ENCODE measurements at places on chromosomes 2 and 18.
A peak's percentile ranks its signal among the peaks of the same experiment; 100 is the strongest.

- no peak for DNase-seq
Observed at GRCh38 chr2:61471905-61472805, 1.3 kb upstream of the USP34 start.

GRCh38 chr2:127270663-127271062 is 23.3 kb downstream of the ERCC3 start:
- DNase-seq: no peak

- DNase-seq: no peak
Observed at GRCh38 chr2:63399156-63399555, 189.1 kb downstream of the WDPCP start.

- no peak for DNase-seq
Observed at GRCh38 chr2:29699045-29699444, 222.3 kb downstream of the ALK start.

- no peak for DNase-seq
Observed at GRCh38 chr2:7953195-7953594, 728.7 kb upstream of the ID2 start.

- DNase-seq: no peak
Observed at GRCh38 chr2:24045511-24046508, 1.4 kb downstream of the WDCP start.

- no peak for DNase-seq
Observed at GRCh38 chr18:63148449-63149301, 170.9 kb downstream of the BCL2 start.

DNA sequence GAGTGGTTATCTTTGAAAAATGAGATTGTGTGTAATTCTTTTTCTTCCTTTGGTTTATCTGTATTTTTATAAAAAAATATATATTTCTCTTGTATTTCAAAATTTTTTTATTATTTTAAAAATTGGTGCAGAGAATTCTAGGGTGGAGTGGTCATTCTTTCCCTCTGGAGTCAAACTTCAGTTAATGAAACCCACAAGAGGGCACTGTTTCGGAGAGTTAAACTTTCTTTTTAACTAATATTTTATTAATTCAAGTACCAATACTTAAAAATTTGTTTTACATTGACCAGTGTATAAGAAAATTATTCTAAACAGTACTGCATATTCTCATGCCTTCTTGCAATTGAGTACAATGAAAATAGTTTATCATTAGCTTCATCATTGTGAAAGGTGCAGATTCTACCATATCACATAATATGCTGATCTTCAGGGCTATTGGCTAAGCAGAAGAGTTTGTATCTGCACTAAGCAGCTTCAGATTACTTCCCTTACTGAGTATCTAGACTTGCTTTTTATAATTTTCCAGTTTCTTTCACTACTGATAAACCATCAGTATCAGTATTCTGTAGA is 50.1 kb downstream of the HS1BP3 start:
- DNase-seq: no peak

DNA sequence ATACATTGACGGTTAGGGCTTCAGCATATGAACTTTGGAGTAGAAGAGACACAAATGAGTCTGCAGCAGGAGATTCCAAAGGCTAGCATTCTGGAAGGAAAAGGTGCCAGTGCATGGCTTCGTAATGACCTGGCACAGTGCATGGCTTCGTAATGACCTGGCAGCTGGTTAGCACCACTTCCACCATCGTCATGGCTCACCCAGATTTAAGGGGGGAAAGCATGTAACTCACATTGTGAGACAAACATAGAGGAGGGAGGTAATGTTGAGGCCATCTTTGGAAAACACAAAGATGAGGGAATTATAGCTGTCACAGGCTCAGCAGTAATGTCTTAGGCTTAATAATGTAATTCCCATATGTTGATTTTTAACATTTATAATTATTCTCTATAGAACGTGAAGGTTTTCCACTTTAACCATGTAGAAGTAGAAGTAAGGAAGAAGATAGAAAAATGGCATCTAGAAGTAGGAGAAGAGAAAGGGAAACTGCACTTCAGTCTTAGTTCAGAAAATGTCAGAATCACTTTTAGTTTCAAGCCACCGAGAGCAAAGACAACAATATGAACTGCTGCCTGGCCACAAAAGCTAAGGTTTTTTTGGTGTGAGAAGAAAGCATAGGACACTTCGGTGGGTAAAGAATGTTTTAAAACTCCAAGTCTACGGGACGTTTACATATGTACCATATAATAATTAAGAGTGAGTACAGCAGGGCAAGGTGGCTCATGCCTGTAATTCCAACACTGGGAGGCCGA is 6.8 kb upstream of the STK25 start:
- DNase-seq: peak; percentile 17

GRCh38 chr2:189466046-189466445 is 24.8 kb downstream of the WDR75 start:
- DNase-seq: no peak

Measured in MV-4-11 (cell line).